Hippocampal formation (tissue), 2 donors: ENCODE measurements at places on chromosomes 1 and 21.

DNA sequence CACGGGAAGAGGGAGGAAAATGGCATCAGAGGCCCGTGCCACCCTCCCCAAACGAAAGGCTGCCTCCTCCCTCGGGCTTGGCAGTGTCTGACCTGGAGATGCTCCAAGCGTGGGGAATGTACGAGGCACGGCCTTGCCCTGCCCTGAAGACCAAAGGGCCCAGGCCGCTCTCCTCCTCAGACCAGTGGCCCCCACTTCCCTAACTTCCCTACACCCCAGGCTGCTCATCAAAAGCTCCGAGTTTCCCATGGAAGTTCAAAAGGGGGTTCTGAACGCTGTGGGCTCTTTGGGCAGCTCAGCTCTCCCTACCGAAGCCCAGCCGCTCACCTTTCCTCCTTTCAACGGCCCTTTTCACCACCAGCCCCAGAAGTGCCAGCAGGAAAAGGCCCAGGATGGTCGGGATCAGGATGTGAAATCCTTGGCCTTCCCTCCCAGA is 11.8 kb downstream of the FCMR start:
- no peak for DNase-seq

GRCh38 chr1:98325646-98326440 is 335.7 kb upstream of the SNX7 start:
- no peak for DNase-seq

- no peak for DNase-seq
Observed at GRCh38 chr21:35922618-35923017, 137.7 kb downstream of the SETD4 start.

DNA sequence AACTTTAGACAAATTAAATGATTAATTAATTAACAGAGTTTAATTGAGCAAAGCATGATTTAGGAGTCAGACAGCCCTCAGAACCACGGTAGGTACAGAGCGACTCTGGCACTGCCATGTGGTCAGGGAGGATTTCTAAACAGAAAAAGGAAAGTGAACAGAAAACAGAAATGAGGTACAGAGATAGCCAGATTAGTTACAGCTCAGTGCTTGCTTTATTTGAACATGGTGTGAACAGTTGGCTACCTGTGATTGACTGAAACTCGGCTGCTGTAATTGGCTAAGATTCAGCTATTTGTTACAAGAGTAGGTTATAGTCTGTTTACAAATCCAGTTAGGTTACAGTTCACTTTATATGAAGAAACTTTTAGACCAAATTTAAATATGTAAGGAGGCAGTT is 163.0 kb upstream of the TNR start:
- no peak for DNase-seq

GRCh38 chr1:178071811-178072210 is 22.1 kb upstream of the RASAL2 start:
- DNase-seq, result no peak

DNA sequence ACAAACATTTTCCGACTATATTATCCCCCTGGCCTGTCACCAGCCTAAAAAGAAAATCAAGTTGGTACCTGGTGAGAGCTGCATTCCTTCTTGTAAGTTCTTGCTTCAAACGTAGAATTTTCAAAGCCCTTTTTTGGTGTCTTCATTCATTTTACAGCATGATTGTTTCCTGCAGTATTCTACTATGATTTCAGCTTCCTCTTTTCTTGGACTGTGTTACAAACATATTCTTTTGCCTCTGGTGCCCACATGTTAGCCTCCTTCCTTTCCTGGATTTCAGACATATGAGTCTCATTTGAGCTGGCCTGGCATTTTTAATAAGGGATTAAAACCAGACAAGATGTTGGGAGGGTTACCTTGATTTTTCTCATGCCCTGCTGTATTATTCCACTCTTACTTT is 142.5 kb downstream of the PIGK start:
- DNase-seq, result no peak

DNA sequence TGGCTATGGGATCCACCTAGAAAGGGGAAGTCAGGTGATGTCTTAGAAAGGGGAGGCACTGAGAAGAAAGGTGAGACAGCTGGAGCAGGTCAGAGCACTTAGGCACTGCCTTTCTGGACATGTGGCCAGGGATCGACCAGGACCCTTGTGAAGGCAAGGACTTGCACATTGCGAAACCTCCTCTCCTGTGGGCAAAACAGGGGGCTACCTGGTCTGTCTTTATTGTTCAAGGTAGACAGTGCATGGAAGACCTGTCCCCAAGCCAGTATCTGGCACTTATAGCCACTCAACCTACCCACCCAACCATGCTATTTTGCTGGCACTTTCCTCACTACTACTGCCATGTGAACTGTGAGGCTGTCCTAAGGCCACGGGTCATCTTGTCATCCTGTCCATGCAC is 67.2 kb downstream of the NAV1 start:
- no peak for DNase-seq

DNA sequence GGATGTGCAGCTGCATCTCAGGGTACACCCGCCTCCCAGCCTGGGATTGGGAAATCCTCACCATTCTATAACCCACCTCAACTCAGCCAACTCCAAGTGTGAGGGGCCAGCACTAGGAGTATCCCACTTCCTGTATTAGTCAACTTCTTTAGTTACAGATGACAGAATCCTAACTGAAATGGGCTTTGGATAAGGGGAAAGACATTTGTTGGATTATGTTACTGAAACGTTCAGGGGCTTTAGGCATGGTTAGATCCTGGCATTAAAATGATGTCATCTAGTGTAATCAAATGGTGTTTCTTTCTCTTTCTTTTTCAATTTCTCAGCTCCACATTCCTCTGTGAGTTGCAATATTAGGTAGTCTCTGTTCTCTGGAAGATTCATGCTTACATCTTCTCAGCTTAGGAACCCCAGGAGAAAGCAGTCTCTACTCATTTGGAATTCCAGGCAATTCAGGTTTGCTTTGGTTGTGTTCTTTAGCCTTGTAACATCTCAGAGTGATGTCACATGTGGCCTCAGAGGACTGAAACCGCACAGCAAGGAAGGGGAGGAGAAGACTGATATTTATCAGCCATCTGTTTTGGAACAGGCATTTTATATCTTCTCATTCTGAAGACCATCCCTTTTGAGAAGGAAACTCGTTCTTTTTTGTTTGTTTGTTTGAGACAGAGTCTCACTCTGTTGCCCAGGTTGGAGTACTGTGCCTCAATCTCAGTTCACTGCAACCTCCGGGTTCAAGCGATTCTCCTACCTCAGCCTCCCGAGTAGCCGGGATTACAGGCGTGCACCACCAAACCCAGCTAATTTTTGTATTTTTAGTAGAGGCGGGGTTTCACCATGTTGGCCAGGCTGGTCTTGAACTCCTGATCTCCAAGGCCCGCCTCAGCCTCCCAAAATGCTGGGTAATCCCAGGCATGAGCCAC is 18.9 kb upstream of the TMEM54 start:
- DNase-seq, result no peak

DNA sequence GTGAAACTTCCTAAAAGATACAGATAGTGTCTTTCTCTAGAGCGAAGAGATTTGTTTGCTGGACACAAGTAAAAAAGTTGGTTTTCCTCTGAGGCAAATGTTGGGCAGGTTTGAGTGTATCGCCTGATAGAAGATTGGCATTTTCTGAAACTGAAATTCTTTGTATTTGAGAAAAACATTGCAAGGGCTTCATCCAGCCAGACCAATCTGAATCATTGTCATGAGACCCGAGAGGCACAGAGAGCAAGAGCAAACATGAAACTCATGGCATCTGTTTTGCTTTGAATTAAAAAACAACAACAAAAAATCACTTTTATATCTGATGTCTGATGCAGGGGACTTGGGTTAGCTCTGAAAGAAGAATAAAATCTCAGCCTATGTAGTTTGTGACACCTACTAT is 379.3 kb upstream of the NCAM2 start:
- no peak for DNase-seq

DNA sequence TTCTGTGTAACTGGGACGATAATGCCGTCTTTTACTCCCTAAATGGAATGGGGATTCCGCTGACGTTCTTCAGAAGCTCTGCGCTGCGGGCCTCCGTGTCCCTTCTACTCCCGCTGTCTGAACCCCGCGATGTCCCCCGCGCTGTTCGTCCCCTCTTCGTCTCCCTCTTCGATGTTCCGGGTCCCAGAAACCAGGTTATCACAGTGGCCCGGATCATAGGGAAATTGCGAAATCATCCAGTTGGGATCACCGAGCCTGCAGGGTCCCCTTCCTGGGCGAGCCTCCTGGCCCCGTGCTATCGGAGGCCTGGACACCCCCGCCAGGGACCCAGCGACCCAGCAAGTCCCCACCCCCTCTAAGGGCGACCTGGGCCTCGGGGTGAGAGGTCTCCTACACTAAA is 154.2 kb downstream of the PPIAL4G start:
- no peak for DNase-seq

- no peak for DNase-seq
Observed at GRCh38 chr1:26148887-26149286, 10.0 kb upstream of the FAM110D start.

DNA sequence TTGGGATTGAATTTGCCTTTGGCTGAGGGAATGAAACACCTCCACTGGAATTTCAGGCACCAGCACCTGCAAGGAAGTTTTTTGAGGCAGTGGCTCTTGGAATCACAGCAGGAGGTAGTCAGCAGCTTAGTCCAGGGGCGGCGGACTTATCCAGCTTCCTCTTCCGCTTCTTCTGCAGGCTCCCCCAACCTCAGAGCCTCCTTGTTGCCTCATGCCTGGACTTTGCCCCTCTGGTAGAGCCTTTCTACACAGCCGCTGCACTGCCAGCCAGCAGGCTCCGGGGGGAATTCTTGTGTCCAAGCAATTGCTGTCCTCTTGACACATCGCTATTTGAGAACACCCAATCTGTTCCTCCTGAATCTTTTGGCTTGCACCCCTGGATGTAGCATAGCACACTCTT is 4.4 kb upstream of the RHEX start:
- no peak for DNase-seq

GRCh38 chr21:42563261-42563660 is 49.6 kb downstream of the SLC37A1 start:
- no peak for DNase-seq

DNA sequence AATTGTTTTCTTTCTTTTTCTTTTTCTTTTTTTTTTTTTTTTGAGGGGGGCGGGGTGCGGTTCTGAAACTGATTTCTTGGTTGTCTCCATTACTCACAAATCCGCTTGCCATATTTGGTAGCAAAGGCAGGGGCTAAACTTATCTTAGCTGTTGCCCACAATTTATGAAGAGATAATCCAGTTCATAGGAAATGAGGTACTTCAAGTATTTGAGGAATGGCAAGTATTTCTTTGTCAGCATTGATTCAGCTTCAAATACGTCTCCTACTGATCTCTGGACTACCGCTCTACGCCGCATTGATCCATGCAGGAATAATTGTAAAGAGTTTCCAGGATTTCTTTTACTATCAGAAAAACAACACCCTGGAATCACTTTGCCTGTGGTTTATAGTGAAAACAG is 289.2 kb upstream of the DPYD start:
- DNase-seq, result no peak

- no peak for DNase-seq
Observed at GRCh38 chr1:52195161-52195560, 53.3 kb downstream of the ZFYVE9 start.

- no peak for DNase-seq
Observed at GRCh38 chr1:18336801-18337200, 143.9 kb upstream of the KLHDC7A start.
